Anterior cingulate cortex (tissue), 58 donors: ENCODE measurements at places on chromosomes 1 and 21.
A peak's percentile ranks its signal among the peaks of the same experiment; 100 is the strongest.

DNA sequence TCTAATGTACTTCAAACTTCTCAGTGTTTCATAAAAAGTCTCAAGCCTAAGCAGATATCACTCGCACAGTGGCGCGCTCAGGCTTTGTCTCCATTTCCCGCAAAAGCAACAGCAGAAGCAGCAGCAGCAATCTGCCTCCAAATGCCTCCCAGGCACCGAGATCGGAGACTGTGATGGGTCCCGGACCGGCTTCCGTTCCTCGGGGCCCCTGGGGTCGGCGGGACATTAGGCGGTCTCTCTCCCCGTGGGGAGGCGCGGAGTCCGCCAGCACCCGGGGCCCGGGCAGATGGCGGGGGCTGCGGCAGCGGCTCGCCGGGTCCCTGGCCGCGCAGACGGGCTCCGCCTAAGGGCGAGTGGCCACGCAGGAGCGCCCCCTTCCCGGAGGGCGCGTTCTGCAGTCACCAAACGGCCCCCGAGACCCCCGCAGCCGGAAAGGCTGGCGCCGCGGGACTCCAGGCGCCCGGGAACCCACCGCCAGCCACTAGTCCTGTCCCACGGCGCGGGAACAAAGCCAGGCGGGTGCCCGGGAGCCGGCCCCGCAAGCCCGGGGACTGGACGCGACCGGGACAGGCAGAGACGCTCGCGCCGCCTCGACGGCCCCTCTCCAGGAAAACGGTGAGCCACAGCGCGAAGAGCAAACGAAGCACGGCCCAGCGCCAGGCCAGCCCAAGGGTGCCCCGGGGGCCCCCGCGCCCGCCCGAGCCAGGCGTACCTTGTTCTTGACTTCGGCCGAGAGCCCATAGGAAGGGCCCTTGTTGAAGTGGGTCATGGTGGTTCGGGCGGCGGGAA lies 590 bp downstream of the CNN3 start:
- peak; percentile 73 for DNase-seq

GRCh38 chr1:12656575-12656974 lies 12.7 kb downstream of the AADACL4 start:
- no peak for DNase-seq

DNA sequence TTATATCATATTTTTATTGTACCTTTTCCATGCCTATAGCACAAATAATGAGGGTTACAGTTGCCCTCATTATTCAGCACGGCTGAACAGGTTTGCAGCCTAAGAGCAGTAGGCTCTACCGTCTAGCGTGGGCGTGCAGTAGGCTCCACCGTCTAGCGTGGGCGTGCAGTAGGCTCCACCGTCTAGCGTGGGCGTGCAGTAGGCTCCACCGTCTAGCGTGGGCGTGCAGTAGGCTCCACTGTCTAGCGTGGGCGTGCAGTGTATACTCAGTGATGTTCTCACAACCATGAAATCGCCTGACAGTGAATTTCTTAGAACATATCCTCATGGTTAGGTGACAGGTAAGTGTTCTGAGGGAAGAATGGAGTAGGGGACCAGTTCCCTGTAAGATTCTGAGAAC lies 84.9 kb downstream of the DYRK1A start:
- no peak for DNase-seq

DNA sequence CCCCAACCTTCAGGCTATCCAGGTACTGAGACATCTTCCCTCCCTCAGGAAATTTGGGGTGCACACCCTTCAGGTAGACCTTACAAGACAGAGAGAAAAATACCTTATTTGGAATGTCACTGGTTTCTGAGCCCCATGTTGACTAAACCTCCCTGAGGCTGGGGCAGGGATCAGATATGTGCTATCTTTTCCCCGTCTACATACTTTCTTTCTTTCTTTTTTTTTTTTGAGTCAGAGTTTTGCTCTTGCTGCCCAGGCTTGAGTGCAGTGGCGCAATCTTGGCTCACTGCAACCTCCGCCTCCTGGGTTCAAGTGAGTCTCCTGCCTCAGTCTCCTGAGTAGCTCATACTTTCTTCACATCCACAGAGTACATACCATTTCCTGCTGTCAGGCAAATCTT lies 1.6 kb downstream of the CYB5R1 start:
- DNase-seq, result no peak

- DNase-seq, result peak; percentile 91
These were observed 32.6 kb downstream of the DNTTIP2 start for GRCh38 chr1:93846206-93846991.
